ENCODE measurements at places on chromosomes 16 and 17. TPM values are rescaled to one million over a fixed set of nuclear protein-coding genes. Genes with fewer than 3 reads are reported as not detected.
A peak's percentile ranks its signal among the peaks of the same experiment; 100 is the strongest.

- H3K27me3 ChIP-seq: no peaks in the 10 kb centered on the region
- no peak overlapping the region for H3K4me3 ChIP-seq
- H3K36me3 ChIP-seq: peaks cover 59% of the 10 kb centered on the region
- no peak overlapping the region for H3K27ac ChIP-seq
- DNase-seq: peak; percentile 30
- peaks cover 18% of the 10 kb centered on the region for H3K4me1 ChIP-seq
These were observed 4.1 kb downstream of the COX4I1 start for GRCh38 chr16:85803570-85803969.

DNA sequence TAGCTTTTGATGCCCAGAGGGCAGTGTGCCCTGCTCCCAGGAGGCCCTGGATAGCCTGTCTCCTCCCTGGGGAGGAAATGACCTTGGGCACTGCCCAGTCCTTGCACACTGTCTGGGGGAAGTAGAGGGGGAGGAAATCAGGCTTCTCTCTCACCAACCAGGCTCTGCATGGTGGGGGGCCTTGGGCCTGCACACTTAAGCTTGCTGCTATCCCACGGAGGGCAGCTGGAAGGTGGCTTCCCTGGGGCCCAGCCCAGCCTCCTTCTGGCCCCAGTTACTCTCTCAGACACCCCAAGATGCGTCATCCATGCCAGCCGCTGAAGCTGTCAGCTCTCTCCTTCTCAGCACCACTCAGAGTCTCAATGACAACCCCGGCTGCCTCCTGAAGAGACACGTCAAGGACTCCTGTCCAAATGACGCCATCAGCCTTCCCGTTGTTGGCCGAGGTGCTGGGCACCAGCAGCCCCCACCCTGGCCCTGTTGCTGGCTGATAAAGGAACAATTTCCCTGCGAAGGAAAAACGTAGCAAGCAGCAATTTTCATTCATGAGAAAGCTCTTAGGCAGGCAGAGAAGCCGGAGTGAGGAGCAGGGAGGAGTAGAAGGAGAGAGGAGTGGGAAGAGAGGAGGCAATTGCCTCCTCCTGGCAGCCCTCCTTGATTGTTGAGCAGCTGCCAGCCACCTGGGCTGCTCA, 95.5 kb downstream of the SDK2 start:
- peaks cover 11% of the 10 kb centered on the region for H3K27me3 ChIP-seq
- no peak overlapping the region for H3K27ac ChIP-seq
- H3K4me1 ChIP-seq: no peaks in the 10 kb centered on the region
- no peaks in the 10 kb centered on the region for H3K36me3 ChIP-seq

DNA sequence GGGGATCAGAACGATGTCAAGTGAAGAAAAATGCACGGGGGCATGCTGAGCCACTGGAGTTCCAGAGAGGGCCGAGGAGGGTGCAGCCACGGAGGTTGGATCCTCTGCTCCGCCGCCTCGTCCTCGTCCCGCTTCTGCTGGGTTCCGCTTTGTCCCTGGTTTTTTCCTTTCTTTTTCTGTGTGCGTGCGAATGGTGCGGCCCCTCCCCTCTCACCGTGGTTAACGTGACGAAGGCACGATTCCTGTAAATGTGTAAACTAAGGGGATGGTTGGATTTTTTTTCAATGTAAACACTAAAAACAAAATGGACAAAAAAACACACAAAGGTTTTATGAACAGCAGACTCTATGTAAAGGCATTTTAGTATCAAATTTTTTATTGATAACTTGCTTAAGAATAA, 46.7 kb downstream of the ACTG1 start:
- H3K36me3 ChIP-seq: peaks cover 5% of the 10 kb centered on the region
- no peaks in the 10 kb centered on the region for H3K27me3 ChIP-seq
- H3K4me3 ChIP-seq: no peak overlapping the region
- H3K27ac ChIP-seq: no peak overlapping the region
- no peaks in the 10 kb centered on the region for H3K4me1 ChIP-seq

GRCh38 chr17:34397265-34397664, 34.2 kb upstream of the CCL1 start:
- H3K4me1 ChIP-seq: no peaks in the 10 kb centered on the region
- no peak for DNase-seq
- H3K4me3 ChIP-seq: no peak overlapping the region
- no peaks in the 10 kb centered on the region for H3K36me3 ChIP-seq

DNA sequence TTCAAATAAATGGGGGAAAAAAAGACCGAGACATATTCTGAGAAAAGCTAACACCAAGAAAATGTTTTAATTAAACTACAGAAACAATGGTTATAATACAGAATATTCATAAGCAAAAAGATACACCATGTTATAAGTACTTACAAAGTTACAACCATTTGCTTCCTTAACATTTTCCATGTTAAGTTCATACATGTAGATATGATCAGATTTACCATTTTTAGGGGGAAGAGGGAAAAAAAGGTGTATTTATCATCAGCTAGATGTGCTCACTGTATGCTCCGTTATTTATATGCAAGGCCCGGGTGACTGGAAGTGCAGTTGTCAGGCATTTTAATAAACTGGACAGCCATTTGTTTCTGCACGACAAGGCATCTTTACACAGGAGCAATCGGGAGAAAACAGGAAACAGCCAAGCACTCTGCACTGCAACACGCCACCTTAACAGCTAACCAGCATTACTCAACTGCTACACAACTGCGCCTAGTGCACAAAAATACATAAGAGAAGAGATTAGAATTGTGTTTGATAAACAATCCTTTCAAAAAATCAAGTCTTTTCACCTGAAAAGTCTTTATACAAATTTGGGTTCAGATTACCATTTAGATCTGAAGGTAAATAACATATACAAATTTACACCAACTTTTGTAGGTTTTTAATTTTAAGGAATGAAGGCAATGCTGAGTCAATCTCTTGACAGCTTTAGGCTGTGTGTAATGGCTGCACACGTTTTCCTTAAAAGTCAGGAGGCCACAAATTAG, 2.9 kb downstream of the SRSF2 start:
- peak overlapping the region; percentile 98 for H3K27ac ChIP-seq
- H3K4me1 ChIP-seq: peaks cover 55% of the 10 kb centered on the region
- H3K4me3 ChIP-seq: peak overlapping the region; percentile 95

GRCh38 chr17:2594722-2595599, 1.5 kb downstream of the PAFAH1B1 start:
- peak overlapping the region; percentile 98 for H3K27ac ChIP-seq
- H3K27me3 ChIP-seq: no peaks in the 10 kb centered on the region
- peaks cover 41% of the 10 kb centered on the region for H3K4me1 ChIP-seq
- H3K4me3 ChIP-seq: peak overlapping the region; percentile 91
- no peak for DNase-seq
- no peaks in the 10 kb centered on the region for H3K36me3 ChIP-seq

DNA sequence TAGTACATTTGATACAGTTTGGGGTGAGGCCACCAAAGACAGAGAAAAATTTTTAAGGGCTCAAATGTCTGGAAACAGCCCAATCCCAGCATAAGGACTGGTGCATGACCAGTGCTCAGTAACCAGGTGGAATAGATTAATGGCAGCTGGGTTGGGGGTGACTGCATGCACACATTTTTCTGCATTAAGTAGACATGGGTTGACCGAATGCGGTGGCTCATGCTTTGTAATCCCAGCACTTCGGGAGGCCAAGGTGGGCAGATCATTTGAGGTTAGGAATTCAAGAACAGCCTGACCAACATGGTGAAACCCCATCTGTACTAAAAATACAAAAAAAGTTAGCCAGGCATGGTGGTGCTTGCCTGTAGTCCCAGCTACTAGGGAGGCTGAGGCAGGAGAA, 121.1 kb upstream of the HSBP1 start:
- no peaks in the 10 kb centered on the region for H3K36me3 ChIP-seq
- H3K27ac ChIP-seq: no peak overlapping the region
- DNase-seq: no peak
- H3K27me3 ChIP-seq: no peaks in the 10 kb centered on the region

Gene CDR2L
- 21.8 TPM for total RNA-seq

Gene ZACN
- not detected for total RNA-seq

DNA sequence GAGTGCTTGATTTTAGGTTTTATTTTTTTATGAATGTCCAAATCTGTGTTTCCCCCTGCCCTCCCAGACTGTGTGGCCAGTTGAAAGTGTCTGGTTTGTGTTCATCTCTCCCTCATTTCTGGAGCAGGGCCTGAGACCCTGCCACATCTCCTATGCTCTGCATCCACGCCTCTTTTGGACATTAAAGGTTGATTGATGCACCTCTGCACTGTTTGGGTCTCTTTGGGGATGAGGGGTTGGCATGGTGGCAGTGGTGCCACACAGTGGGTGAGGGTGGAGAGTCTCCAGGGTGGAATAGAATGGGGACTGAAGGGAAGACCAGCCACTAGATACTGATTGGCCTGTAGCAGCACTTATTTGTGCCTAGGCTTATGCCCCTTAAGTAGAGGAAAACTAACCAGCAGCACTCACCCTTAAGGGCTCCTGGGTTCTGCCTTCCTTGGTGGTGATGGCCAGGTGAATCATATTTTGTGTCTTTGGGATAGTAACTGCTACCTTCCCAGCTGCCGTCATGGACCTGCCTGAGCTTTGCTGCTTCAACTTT, 7.9 kb downstream of the DYNLL2 start:
- DNase-seq: no peak
- peaks cover 86% of the 10 kb centered on the region for H3K36me3 ChIP-seq
- H3K27me3 ChIP-seq: no peaks in the 10 kb centered on the region

GRCh38 chr16:67151431-67152097, 766 bp upstream of the B3GNT9 start:
- H3K4me3 ChIP-seq: peak overlapping the region; percentile 75
- no peak for DNase-seq
- H3K36me3 ChIP-seq: peaks cover 19% of the 10 kb centered on the region
- no peaks in the 10 kb centered on the region for H3K27me3 ChIP-seq
- peak overlapping the region; percentile 83 for H3K27ac ChIP-seq

Gene CRISPLD2
- 61.9 TPM for total RNA-seq

- H3K4me3 ChIP-seq: no peak overlapping the region
- peaks cover 7% of the 10 kb centered on the region for H3K4me1 ChIP-seq
- DNase-seq: no peak
- no peak overlapping the region for H3K27ac ChIP-seq
- peaks cover 17% of the 10 kb centered on the region for H3K27me3 ChIP-seq
These were observed 118.7 kb downstream of the MRM1 start for GRCh38 chr17:36720131-36720530.

DNA sequence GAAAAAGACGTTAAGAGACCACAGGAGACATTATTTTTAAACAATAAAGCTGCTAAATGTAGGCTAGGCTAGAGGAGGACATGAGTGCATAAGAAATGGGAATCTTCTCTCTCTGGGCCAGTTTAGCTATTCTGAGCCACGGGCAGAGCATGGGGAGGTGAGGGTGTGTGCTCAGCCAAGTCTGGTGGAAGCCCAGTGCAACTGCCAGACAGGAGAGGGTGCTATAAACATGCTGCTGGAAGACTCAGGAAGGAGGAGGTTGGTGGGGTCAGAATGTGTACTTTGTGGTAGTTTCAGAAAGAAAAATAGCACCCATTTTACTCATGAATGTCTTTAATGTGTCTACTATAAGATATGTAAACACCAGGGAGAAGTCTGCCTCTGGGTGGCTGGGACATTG, 5.9 kb upstream of the SDK2 start:
- H3K27ac ChIP-seq: no peak overlapping the region
- peaks cover 4% of the 10 kb centered on the region for H3K4me1 ChIP-seq
- no peaks in the 10 kb centered on the region for H3K36me3 ChIP-seq
- peaks cover 34% of the 10 kb centered on the region for H3K27me3 ChIP-seq
- H3K4me3 ChIP-seq: no peak overlapping the region

GRCh38 chr16:53503991-53504663, 1.1 kb upstream of the AKTIP start:
- peaks cover 26% of the 10 kb centered on the region for H3K4me1 ChIP-seq
- H3K27me3 ChIP-seq: no peaks in the 10 kb centered on the region
- H3K27ac ChIP-seq: peak overlapping the region; percentile 94
- peak overlapping the region; percentile 70 for H3K4me3 ChIP-seq
- peaks cover 8% of the 10 kb centered on the region for H3K36me3 ChIP-seq
- DNase-seq: peak; percentile 69

- H3K27me3 ChIP-seq: no peaks in the 10 kb centered on the region
- H3K27ac ChIP-seq: no peak overlapping the region
- no peaks in the 10 kb centered on the region for H3K4me1 ChIP-seq
- H3K36me3 ChIP-seq: no peaks in the 10 kb centered on the region
- DNase-seq: no peak
These were observed 38.7 kb downstream of the NLRC5 start for GRCh38 chr16:57028086-57028485.

- no peak overlapping the region for H3K27ac ChIP-seq
- H3K36me3 ChIP-seq: no peaks in the 10 kb centered on the region
- peaks cover 9% of the 10 kb centered on the region for H3K4me1 ChIP-seq
- DNase-seq: no peak
These were observed 42.5 kb downstream of the MYH3 start for GRCh38 chr17:10614536-10615155.

DNA sequence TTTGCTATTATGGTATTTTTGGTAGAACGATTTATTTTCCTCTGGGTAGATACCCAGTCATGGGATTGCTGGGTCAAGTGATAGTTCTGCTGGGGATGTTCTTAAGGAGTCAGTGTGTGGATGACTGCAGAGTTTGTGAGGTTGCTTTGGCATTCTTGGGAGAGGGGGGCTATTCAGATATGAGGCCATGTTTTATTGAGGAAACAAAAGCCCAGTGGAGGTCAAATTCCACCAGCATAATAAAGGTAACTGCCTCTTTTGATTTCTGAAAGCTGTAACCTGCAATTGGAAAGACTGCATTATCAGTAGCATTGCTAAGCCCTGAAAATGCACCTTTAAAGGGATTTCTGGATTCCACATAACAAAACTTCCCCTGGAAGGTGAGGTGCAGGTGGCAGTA, 43.7 kb upstream of the HNF1B start:
- no peak overlapping the region for H3K27ac ChIP-seq
- H3K27me3 ChIP-seq: peaks cover 18% of the 10 kb centered on the region
- no peak overlapping the region for H3K4me3 ChIP-seq
- no peaks in the 10 kb centered on the region for H3K36me3 ChIP-seq

DNA sequence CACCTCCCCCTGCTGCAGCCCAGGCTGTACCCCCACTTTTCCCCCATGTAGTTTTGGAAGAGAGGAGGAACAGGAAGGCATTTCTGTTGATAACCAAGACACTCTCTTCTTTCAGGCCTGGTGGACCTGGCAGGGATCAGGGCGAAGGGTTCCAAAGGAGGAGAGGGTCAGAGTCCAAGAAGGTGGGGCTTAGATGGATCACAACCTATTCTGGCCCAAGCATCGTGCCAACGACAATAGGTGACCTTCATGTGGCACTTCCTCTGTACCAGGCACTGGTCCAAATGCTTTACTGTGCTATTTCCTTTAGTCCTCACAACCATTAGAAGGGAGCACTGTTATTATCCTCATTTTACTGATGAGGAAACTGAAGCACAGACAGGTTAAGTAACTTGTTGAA, 84.3 kb downstream of the TMEM132E start:
- no peak for DNase-seq
- no peak overlapping the region for H3K4me3 ChIP-seq
- H3K36me3 ChIP-seq: no peaks in the 10 kb centered on the region
- H3K4me1 ChIP-seq: no peaks in the 10 kb centered on the region
- no peak overlapping the region for H3K27ac ChIP-seq

Gene FOXC2
- total RNA-seq: 1.1 TPM

DNA sequence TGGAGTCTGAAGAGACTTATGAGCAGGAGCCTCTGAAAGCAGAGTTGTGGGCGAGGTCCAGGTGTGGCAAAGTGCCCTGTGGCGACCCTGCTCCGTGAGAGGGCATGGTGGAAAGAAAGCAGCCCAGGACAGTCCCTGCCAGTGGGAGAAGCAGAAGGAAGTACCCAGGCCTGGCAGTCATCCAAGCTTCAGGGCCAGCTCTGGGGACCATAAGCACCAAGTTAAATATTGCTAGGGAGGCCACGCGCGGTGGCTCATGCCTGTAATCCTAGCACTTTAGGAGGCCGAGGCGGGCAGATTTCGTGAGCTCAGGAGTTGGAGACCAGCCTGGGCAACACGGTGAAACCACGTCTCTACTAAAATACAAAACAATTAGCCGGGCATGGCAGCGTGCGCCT, 4.9 kb upstream of the ASGR1 start:
- H3K4me1 ChIP-seq: no peaks in the 10 kb centered on the region
- no peak overlapping the region for H3K27ac ChIP-seq
- H3K36me3 ChIP-seq: no peaks in the 10 kb centered on the region
- H3K27me3 ChIP-seq: no peaks in the 10 kb centered on the region
